ENCODE measurements at places on chromosomes 1 and 21.

DNA sequence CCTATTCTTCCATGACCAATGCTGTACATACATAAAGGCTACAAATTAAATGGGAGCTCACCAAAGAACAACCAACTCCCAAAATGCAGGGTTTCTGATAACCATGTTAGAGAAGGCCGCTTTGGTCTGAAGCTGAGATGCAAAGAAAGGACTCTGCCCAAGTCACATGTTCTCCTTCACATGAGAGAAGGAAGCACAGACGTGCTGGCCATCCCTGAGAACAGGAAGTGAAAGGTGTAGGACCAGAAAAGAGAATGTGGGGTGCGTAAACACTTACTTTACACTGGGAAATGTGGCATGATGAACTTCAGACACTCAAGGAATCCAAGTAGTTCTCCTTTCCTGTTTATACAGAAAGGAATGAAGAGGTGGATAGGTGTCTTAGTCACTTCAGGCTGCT is 31.7 kb upstream of the TADA1 start:
- no peak for DNase-seq

GRCh38 chr1:40878906-40879305 is 16.7 kb upstream of the CITED4 start:
- DNase-seq: no peak

DNA sequence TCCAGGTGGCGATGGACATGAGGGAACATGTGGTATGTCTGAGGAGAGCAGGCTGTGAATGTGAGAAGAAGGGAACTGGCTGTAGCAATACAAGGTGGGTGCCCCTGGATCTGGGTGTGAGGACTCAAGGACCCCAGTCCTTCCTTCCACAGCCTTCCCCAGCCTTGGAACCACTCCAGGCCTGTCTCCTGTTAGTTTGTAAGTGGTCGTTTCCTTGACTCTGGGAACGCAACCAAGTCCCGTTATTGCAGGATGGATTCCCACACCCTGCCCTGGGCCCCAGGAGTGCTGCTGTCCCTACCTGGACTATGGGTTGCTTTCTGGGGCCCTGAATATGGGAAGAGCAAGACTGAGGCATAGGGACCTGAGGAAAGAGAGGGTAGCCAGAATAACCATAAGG is 47.2 kb upstream of the VANGL1 start:
- no peak for DNase-seq

DNA sequence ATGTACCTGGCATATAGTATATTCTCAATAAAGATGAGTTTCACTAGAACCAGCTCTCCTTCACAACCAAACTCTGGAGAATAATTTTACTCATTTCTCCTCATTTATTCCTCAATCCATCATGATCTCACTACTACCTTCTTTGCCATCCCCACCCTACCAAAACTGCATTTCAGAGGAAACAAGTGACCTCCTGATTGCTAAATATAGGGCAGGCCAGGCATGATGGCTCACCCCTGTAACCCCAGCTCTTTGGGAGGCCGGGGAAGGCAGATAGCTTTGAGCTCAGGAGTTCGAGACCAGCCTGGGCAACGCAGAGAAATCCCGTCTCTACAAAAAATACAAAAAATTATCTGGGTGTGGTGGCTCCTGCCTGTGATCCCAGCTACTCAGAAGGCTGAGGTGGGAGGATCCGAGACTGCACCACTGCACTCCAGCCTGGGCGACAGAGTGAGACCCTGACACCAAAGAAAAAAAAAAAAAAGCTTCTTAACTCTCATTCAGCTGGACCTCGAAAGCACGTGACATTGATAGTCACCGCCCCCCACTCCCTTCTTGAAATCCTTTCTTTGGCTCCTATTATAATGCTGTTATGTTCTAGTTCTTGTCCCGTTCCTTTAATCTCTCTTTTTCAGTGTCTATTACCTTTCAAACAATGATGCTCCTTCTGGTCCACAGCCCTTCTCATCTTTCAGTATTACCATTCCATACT is 2.1 kb downstream of the TESK2 start:
- no peak for DNase-seq

DNA sequence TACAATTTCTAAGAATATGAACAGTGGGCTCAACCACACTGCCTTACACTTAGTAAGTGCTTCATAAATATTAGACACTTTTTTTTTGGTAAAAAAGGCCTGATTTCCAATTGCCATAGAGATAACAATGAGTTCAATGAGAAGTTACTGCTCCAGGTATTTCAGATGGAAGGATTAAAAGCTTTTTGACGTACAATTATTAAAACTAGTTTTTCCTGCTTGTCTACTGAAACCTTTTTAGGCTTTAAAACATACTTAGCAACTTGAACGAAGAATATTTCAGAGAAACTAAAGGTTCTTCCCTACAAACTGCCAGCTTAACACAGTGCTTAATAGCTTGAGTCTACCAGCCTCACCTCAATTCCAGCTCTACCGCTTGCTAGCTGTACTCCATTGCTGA is 43.7 kb downstream of the TRIT1 start:
- no peak for DNase-seq

- DNase-seq: no peak
Measured at GRCh38 chr21:46369520-46370235, 45.7 kb downstream of the PCNT start.

- no peak for DNase-seq
Measured at GRCh38 chr1:244211559-244211944, 160.5 kb downstream of the ZBTB18 start.

- no peak for DNase-seq
Measured at GRCh38 chr1:76005765-76006164, 68.8 kb upstream of the ST6GALNAC3 start.

- no peak for DNase-seq
Measured at GRCh38 chr1:119008483-119009311, 20.6 kb upstream of the TBX15 start.

DNA sequence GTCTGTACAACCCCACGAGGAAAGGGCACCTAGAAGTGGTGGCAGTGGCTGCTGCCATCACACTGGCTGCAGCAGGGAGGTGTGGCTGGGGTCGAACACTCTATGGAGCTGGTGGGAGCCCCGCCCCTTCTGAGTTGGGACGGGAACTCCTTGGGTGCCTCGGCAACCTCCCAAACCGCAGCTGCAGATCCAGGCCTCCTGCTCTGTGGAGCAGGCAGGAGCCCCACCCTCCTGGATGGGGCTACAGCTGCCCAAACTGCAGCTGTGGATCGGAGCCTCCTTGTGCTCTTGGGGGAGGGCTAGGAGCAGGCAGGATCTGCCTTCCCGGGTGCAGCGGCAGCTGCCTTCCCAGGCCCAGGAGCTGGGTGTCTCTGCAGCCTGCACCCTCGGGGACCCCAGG is 38.9 kb upstream of the TARDBP start:
- DNase-seq: no peak
